ENCODE measurements at places on chromosomes 11 and 22. TPM values are rescaled to one million over a fixed set of nuclear protein-coding genes. Genes with fewer than 3 reads are reported as not detected.

The OR8K5 gene
- not detected for total RNA-seq

The TMPRSS5 gene
- total RNA-seq, result 0.49 TPM

GRCh38 chr11:44893308-44893822, 57.3 kb downstream of the TP53I11 start:
- no peak for DNase-seq

DNA sequence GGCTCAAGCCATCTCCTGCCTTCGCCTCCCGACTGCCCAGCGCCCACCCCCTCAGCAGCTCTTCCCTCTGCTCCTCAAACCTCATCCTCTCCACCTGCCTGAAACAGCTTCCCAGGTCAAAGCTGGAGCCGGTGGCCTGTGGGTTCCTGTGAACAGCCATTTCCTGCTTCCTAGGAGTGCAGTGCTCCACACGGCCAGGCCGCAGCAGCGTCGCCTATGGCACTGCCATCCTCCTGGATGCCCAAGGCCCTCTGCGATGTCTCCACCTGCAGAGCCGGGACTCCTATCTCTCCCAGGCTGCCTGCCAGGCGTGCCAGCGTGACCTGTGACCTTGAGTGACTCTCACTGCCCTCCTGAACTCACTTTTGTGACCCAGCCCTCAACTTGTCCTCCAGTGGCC, 24.6 kb downstream of the PPM1F start:
- DNase-seq, result no peak

DNA sequence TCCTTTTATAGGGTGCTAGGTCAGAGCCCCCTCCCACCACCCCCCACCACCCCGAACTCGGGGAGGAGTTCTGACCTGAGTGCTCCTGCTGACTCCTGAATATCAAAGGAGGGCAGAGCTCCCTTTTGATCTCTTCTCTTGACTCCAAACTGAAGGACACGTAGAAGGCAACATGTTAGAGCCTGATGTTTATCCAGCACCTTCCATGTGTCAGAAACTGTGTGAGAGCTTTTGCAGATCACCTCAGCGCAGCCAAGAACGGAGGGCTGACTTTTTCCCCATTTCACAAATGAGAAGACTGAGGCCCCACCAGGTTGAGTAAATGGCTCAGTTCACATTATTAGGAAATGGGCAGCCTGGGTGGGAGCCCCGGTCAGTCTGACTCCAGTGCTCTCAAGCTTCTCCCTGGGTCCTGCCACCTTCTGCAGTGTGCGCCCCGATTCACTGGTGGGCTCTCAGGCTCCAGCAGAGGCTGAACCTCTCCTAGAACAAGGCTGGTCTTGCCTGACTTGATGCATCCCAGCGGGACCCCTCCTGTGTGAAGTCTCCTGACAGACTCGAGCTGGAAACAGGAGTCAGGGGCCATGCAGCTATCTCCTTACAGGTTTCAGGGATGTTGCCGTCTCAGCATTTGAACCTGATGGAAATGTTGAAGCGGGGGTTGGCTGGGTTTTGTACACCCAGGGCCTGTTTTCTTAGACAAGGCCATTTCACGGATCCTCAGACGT, 98.5 kb downstream of the TSPAN18 start:
- DNase-seq, result no peak

DNA sequence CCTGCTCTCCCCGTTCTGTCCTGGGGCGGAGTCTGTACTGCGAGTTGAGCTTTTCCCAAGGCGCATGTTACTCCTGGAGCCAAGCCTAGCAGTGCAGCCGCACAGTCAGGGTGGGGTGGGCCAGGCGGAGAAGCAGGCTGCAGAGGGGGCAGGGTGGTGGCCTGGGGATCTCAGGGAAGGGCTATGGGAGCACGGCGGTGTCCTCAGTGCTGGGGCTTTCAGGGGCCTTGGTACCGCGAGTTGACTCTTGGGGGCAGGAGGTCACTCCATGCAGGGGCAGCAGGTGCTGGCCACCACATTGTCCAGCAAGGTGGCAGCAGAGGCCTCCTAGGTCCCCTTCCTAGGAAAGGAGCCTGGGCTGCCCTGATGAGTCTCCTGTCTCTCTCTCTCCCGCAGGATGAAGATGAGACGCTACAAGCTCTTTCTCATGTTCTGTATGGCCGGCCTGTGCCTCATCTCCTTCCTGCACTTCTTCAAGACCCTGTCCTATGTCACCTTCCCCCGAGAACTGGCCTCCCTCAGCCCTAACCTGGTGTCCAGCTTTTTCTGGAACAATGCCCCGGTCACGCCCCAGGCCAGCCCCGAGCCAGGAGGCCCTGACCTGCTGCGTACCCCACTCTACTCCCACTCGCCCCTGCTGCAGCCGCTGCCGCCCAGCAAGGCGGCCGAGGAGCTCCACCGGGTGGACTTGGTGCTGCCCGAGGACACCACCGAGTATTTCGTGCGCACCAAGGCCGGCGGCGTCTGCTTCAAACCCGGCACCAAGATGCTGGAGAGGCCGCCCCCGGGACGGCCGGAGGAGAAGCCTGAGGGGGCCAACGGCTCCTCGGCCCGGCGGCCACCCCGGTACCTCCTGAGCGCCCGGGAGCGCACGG, 14.9 kb upstream of the MIEF1 start:
- no peak for DNase-seq

DNA sequence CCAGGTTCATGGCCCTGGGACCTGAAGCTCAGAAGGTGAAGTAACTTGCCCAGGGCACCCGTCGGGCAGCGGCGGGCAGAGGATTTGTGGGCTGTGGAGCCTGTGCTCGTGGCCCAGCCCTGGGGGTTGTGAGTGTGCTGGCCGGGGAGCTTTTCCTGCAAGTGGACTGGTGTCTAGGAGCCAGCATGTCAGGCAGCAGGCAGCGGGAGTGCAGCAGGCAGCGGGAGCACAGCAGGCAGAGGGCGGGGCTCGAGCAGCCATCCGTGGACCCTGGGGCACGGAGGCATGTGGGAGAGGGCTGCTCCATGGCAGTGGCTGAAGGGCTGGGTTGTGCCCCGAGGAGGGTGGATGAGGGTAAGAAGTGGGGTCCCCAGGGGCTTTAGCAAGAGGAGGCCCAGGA, 72.7 kb upstream of the PPP6R3 start:
- DNase-seq, result no peak

DNA sequence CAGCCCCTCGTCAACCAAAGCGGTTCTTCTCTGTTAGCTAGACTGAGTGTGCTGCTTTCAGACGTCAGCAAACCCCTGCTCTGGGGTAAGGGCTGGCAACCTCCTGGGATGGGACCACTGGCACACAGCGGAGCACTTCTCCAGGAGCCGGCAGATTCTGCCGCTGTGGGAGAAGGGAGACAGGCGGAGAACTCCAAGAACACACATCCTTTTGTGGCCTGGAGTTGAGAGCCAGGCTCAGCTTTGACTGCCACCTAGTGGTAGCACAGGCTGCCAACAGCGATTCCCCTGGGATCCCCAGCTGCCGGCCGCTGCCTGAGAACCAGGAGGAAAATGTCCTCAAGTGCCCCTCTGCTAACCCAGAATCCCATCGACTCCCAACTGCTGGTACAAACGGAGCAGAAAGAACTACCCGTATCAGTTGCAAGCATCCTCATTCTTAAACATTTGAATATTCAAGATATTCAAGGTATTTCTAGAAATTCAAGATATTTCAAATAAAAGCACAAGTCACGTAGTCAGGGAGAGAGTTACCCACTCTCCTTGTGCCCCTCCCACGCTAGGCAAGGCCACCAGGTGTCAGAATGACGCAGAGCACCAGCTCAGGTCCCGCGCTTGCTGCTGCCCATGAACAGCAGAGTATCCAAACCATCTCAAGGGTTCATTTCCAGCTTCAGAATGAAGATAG, 4.9 kb downstream of the LTO1 start:
- DNase-seq, result peak; percentile 77
